ENCODE measurements at places on chromosomes 13 and 19. TPM values are rescaled to one million over a fixed set of nuclear protein-coding genes. Genes with fewer than 3 reads are reported as not detected.

Gene ZNF549
- 4.7 TPM for total RNA-seq

Gene ZNF573
- total RNA-seq: 4.4 TPM

Gene ARHGEF7
- total RNA-seq: 25.1 TPM

Gene NANOS2
- total RNA-seq: not detected

Gene SLC8A2
- 0.34 TPM for total RNA-seq

Gene DKKL1
- total RNA-seq: 0.31 TPM

Gene C1QTNF9
- total RNA-seq: not detected

Measured in foreskin keratinocyte (primary cell).